ENCODE measurements at places on chromosomes 16 and 17. TPM values are rescaled to one million over a fixed set of nuclear protein-coding genes. Genes with fewer than 3 reads are reported as not detected.

- DNase-seq, result no peak
Measured at GRCh38 chr17:42709561-42709960, 27.2 kb downstream of the CNTNAP1 start.

- DNase-seq, result no peak
Measured at GRCh38 chr16:3712861-3713372, 4.4 kb downstream of the TRAP1 start.

DNA sequence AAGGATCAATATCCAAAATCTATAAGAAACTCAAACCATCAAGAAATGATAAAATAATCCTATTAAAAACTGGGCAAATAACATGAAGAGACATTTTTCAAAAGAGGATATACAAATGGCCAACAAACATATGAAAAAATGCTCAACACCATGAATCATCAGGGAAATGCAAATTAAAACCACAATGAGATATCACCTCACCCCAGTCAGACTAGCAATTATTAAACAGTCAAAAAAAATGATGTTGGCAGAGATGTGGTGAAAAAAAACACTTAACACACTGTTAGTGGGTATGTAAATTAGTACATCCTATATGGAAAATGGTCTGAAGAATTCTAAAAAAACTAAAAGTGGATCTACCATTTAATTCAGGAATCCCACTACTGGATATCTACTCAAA is 379.0 kb upstream of the SOX9 start:
- no peak for DNase-seq

DNA sequence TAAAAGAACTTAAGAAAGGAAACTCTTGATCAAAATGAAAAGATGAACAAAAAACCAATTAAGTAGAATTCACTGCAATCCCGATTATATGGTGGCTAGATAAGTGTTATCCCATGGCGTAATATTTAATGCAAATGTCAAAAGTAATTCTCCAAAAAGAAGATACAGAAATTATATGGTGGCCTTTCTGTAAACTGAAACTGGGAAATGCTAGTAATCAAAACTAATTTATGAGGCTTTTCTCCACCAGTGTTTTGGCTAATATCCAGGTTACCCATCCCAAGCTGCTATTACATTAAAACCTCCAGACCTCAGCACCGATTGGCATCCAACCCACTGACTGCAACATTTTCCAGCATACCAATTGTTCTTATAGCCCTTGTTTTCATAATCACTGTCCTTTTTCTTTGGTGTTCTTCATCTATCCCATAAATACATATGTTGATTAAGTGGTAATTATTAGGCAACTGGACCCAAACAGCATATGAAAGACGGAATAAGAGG is 77.2 kb upstream of the TNRC6A start:
- no peak for DNase-seq

Gene NIP7
- 16.7 TPM for total RNA-seq

Gene SPNS2
- total RNA-seq, result 24.1 TPM

Gene MYH8
- 442 TPM for total RNA-seq

Gene EFNB3
- 3.9 TPM for total RNA-seq

Measured in skin of body (tissue), 3 donors.